ENCODE measurements at places on chromosomes 4 and X.

GRCh38 chr4:42632653-42633382 lies 24.1 kb downstream of the ATP8A1 start:
- no peak for DNase-seq

GRCh38 chr4:44761306-44761705 lies 35.0 kb upstream of the GNPDA2 start:
- no peak for DNase-seq

GRCh38 chrX:17773221-17773876 lies 36.1 kb downstream of the SCML1 start:
- no peak for DNase-seq

- DNase-seq = no peak
Measured at GRCh38 chr4:176209535-176209934, 14.2 kb upstream of the SPATA4 start.

DNA sequence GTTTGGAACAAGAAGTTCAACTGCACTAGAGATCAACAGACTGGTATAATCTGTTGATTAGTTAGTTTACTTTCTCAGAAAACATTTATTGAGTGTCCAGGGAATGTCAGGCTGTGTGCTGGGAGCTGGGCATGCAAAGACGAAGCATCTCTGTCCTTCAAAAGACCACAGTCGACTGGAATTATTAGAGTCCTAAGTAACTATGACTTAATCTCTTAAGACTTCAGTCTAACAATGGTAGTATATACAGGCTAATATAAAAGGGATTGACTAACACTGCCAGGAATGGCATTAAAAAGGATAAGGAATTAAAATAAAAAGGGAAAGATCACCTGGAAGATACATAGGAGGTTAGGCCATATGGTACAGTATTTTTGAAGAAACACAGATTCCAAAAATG lies 128.7 kb downstream of the WDFY3 start:
- no peak for DNase-seq

DNA sequence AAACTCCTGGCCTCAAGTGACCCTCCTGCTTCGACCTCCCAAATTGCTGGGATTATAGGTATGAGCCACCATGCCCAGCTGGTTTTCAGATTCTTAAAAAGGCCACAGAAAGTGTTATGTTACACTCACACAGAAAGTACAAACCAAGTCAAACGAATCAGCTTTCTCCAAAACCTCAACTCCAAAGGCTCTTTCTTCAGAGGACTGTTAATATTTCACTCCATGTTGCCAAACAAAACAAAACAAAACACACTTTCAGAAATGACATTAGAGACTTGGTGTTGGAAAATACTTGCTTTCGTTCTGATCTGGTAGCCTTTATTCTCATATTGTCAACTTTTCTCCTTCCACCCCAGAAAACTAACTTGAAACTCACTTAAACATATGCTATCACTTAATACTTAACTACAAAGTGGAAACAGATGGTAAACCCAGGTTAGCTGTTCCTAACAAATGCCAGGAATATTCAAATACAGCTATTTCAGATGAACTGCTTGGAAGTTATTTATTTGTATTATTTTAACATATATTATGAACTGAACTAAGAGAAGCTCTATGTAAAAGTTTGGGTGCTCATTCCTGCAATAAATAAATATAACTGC lies 34.7 kb downstream of the RLIM start:
- DNase-seq = no peak

DNA sequence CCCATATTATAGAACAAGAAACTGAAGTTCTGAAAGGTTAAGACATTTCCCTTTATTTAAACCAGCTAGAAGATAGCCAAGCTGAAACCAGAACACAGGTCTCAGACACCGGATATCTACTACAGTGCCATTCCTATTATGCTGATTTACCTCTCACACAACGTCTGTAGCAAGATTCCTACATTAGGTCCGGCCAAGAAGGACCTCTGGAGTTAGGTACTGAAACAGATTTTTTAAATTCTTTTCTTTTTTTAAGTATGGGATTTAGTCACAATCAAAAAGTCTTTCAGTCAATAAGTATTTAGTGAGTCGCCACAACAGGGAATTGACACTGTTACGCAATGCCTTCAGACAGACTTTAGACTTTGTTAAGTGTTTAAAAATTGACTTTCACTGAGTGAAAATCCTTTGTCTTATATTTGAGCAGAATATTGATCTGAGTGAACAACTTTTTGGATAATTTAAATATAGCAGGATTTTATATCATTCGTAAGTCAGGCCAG lies 26.5 kb upstream of the SPANXN4 start:
- no peak for DNase-seq

- no peak for DNase-seq
Measured at GRCh38 chrX:129813662-129814368, 29.9 kb downstream of the ZDHHC9 start.

GRCh38 chrX:74514384-74514783 lies 93.1 kb downstream of the SLC16A2 start:
- DNase-seq = no peak

All from right lung (tissue), 10 donors.